Activated CD4-positive, CD25-positive, alpha-beta regulatory T cell (primary cell): ENCODE measurements at places on chromosomes 5 and 9.

- DNase-seq: no peak
Measured at GRCh38 chr5:6556089-6556801, 76.6 kb downstream of the NSUN2 start.

- no peak for DNase-seq
Measured at GRCh38 chr9:32881948-32882347, 98.6 kb downstream of the TMEM215 start.

DNA sequence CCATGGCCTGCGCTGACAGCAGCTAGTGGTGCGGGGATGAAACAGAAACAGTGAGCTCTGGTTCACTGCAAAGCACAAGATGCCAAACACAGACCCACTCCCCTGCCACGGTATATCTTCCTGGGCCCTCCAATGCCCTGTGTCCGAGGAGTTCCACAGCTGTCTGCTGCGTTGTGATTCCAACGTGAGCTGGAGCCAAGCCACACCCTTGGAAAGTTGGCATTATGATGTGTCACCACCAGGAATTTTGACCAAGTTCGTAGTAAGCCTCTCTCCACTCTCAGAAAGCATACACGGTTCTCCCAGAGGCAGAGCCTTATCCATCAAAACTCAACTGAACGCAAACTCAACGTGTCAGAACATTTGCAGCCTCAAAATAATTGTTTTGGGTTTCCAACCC lies 55.6 kb downstream of the MACROH2A1 start:
- DNase-seq: no peak

DNA sequence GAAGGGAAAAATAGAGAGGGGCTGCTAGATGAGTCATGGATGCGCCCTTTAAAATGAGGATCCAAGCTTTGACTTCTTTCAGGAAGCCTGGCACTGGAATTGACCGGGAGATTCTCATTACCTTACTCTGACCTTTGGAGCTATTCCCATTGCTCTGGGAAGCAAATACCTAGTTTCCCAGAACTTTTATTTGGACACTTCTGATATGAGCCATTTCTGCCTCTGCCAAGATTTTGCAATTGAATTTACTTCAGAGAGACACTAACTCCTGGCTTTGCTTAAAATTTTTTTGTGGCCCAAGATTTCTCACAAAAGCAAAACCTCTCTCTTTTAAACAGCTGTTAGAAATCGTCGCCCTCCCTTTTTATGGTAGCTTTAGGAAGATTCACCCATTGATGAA lies 15.7 kb upstream of the AGXT2 start:
- DNase-seq: no peak

DNA sequence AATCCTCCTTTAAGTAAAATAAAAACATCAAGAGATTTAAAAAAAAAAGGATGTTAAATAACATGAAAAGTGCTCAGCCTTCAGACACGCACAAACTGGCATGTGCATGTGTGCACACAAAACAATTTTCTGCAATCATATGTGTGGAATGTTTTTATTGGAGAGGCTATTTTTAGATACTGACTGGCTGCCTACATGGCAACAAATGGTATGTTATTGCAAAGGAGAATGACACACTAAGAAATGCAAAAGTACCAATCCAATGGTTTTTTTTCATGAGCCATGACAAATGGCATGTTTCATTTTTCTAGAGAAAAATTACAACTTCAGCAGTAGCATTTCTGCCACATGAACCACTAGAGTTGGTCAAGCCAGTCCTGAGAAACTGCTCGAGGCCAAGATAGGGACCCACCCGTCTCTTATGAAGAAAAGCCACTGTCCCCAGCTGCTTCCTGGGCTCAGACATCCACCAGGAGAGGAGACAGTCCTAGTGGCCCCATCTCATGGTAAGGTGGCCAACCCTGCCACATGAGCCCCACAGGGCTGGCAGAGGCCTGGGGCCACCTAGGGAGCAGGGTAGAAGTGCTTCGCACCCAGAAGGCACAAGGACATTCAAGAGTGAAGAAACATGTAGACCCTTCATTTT lies 116.4 kb downstream of the MYO10 start:
- no peak for DNase-seq

- DNase-seq: no peak
Measured at GRCh38 chr5:126070481-126070880, 352.7 kb upstream of the GRAMD2B start.

GRCh38 chr9:111992523-111992922 lies 95.9 kb downstream of the UGCG start:
- no peak for DNase-seq

GRCh38 chr9:133161547-133161950 lies 2.2 kb downstream of the GBGT1 start:
- DNase-seq: no peak

- no peak for DNase-seq
Measured at GRCh38 chr9:125505988-125506438, 201.0 kb downstream of the MAPKAP1 start.

- DNase-seq: no peak
Measured at GRCh38 chr9:79917421-79917820, 345.7 kb downstream of the TLE4 start.

- no peak for DNase-seq
Measured at GRCh38 chr9:95506428-95506677, 10.4 kb downstream of the PTCH1 start.

DNA sequence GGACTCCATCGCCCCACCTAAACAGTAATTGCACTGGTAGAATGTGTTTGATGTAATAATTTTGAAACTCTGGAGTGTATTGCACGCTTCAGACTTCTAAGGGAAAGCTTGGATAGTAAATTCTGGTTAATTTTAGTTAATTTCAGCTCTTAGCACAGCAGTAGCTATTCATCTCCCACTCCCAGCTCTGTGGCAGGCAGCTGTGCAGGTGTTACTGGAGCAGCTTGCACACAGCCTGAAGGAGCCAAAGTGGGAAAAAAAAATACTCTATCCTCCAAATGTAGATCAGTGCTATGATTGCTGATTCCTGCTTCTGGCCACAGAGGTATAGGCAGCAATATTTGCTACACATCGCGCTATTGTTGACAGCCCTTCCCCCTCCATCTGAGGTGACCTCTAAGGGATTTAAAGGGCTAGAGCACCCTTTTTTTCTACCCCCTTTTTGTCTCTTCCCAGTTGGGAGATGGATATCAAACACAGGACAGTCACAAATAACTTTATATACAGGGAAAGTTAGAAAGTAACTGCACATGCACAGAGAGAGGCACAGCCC lies 97.4 kb downstream of the KCTD16 start:
- no peak for DNase-seq

GRCh38 chr5:6554812-6555211 lies 78.0 kb downstream of the NSUN2 start:
- no peak for DNase-seq

GRCh38 chr5:133924221-133924920 lies 44.1 kb downstream of the C5orf15 start:
- DNase-seq: no peak

DNA sequence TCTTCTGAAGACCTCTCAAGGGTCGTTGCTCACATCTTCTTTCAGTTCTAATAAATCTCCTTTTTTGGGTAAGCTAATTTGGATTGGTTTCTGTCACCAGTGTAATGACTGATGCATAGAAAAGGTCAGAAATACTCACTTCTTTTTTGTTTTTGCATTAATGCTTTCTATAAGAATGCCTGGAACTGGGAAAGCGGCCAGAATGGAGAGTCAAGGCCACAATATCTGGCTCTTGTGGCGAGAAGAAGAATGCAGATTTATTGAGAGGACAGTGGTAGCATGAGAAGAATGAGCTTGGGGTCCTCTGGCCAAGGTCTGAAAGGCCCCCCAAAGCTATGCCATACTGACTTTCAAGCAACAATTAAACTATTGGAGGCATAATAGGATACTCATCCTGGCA lies 88.0 kb upstream of the SLC12A2 start:
- no peak for DNase-seq

DNA sequence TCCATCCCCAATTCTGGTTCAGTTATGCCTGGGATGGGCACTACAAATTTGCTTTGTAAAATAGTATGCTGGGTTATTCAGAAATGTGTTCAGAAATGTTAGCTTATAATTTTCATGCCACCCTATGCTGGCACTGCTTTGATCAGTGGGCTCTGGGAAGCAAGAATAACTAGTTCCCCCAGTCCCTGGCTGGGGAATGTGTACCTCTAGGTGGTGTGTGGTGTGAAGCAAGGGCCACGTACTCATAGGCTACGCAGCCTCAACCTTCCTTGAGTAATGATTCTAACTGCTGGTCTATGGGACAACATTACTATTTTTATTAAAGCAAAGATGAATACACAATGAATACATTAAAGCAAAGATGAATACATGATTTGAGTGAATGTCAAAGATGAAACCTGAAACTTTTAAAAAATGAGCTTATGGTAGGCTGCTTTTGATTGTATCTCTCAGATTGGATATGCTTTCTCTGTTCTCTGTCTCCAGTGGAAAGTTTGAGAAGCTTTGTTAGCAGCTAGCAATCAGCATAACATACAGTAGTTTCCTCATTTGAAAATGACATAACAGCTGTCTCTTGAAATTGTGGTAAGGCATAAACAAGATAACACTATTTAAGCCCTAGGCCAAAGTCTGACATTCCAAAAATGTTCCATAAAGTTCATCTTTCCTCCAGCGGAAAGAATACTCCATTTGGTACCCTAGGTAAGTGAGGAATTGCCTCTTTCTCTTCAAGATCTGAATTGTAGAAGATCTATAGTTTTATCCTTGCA lies 174.7 kb upstream of the NFIB start:
- no peak for DNase-seq
